ENCODE measurements at places on chromosomes 3 and 15. TPM values are rescaled to one million over a fixed set of nuclear protein-coding genes. Genes with fewer than 3 reads are reported as not detected.

DNA sequence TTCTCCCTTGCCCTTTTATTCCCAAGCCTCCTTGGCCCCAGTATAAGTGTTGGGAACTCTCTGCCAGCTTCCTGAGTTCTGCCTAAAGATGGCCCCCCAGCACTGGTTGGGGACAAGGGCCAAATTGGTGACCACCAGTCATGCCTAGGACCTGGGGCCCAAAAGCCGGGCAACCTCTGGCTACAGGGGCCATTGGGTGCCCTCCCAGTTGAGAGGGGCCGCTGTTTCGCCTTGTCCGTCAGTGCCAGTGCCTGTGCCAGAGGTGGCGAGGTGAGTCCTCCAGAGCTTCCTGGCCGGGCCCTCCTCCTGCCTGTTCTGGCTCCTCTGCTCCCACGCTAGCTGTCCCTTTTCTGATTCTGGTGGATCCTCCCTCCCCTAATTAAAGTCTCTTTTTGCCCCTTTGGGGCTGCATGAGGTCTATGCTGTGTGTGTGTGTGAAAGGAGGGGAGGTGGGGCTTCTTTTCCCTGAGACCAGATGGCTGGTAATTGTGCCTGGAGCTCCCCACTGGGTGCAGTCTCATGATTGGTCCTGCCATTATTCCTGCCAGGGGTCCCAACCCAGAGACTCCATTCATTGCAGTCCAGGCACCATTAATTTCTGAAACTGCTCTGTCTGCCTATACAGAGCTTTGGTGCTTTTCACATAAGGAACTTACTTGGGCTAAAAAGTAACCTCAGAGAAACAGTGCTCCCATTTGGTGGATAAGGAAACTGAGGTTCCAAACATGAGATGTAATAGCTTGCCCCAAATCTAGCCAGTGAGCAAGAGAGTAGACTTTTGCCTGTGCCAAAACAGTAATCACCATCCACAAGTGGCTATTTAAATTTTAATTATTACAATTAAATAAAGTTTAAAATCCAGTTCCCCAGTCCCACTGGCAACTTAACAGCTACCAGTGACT, 3.1 kb upstream of the TTLL3 start:
- no peaks in the 10 kb centered on the region for H3K27me3 ChIP-seq
- peaks cover 28% of the 10 kb centered on the region for H3K4me1 ChIP-seq
- no peak overlapping the region for H3K4me3 ChIP-seq
- DNase-seq, result no peak
- no peak overlapping the region for H3K27ac ChIP-seq
- H3K36me3 ChIP-seq, result peaks cover 15% of the 10 kb centered on the region

DNA sequence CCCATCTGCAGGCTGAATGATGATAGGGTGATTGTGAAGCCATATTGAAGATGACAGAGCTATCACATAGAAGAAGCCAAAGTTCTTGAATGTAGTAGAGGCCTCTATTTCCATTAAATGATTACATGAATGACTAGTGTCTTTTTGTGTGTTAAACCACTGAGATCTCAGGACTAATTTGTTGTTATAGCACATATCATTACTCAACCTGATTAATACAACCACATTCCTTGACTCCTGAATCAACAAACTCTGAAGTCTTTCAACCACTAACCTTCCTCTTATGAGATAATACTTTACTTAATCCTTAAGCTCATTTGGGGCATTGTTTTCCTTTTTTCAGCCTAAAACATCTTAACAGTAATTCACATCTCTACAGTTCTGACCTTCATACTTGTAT, 564.5 kb upstream of the ADAMTS9 start:
- H3K36me3 ChIP-seq, result peaks cover 3% of the 10 kb centered on the region
- no peak overlapping the region for H3K4me3 ChIP-seq
- no peaks in the 10 kb centered on the region for H3K27me3 ChIP-seq
- H3K27ac ChIP-seq, result no peak overlapping the region

NR2E3 gene
- total RNA-seq, result not detected

GRCh38 chr3:77309460-77309859, 269.6 kb downstream of the ROBO2 start:
- H3K27me3 ChIP-seq, result no peaks in the 10 kb centered on the region
- H3K4me1 ChIP-seq, result peaks cover 8% of the 10 kb centered on the region
- no peak overlapping the region for H3K4me3 ChIP-seq

EPHA6 gene
- total RNA-seq, result 0.96 TPM
